ENCODE measurements at places on chromosomes 12 and 14.
A peak's percentile ranks its signal among the peaks of the same experiment; 100 is the strongest.

DNA sequence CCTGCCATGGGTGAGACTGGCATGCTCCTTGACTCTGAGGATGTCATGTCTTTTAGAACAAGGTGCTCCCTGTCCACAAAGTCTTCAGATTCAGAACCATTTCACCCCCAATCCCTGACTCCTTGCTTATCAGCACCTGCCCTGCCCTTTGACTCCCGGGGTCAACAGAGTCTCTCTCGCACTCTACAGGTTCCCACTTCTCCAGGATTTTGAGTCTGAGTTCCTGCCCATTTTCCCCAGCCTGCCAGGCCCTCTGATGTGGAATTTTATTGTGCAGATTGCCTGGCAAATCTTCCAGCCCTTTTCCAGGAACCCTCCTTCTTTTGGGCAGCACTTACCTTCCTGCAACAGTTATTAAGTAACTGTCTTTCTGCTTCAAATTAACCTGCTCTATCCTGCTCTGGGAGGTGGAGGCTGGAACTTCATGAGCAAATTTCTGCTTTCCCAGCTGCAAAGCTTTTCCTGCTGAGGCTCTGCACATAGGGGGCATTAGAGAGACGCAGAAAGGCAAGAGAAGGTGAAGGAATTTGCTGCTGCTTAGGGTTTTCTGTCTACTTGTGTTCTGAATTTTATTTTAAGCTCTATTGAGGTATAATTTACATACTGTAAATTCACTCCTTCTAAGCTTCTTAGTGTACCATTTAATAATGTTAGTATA, 259.1 kb downstream of the PCNX1 start:
- peak; percentile 93 for DNase-seq

- no peak for DNase-seq
Observed at GRCh38 chr12:118237052-118237665, 101.2 kb downstream of the PEBP1 start.

- no peak for DNase-seq
Observed at GRCh38 chr14:77278461-77279230, 7.6 kb upstream of the NGB start.

DNA sequence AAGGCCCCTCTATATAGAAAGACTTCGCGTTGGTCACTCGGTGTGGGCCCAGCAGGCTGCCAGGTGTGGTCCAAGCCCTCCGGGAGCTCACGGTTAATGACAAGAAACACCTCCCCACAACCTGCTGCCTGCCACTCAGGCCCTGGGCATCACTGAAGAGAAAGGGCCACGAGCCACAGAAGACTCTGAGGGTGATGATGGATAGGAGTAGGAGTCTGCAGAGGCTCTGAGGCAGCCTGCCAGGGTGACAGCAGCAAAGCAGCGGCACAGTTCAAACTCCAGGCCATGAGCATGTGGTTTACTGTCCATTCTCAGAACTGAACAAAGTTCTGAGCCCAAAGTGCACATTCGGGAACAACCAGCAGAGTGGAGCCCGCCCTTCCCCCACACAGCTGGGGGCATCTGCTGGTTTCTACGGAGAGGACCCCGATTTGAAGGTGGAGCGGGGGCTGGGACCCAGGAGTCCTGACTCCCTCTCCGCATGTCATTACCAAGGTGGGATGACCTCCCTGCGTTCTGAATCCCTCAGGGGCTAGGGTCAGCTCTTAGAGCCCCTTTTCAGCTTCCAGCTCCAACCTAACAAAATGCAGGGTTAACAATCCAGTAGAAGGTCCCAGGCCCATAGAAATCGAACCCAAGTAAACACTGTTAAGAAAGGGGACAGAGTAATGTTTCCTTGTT, 65.8 kb downstream of the VWF start:
- no peak for DNase-seq

DNA sequence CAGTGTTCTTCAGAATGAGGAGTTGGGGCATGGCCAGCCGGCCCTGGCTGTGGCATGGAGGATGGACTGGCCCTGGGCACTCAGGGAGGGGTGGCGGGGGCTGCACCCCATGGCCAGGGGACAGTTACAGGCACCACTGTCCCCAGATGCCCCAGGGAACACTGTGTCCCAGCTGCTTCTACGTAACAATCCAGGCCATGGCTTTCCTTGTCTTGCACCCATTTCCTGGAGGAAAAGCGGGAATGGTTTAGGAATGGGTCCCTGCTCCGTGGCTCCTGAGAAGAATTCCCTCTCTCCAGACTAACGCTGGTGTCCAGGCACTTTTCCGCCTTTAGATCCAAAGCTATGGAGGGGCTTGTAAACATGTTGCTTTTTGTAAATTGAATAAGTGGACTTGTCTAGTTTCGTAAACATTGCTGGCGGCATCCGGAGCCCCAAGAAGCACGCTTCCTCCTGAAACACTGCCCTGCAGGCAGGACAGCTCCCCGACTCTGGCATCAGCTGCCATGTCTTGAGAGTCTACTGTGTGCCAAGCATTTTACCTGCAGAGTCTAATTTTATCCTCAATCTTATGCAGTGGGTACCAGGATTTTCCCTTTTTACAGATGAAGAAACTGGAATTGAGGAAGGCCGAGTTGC, 238.3 kb downstream of the SLC41A2 start:
- DNase-seq: no peak

- DNase-seq: peak; percentile 75
Observed at GRCh38 chr12:78898416-78898815, 33.8 kb downstream of the SYT1 start.
